ENCODE measurements at places on chromosomes 6 and 20.
A peak's percentile ranks its signal among the peaks of the same experiment; 100 is the strongest.

DNA sequence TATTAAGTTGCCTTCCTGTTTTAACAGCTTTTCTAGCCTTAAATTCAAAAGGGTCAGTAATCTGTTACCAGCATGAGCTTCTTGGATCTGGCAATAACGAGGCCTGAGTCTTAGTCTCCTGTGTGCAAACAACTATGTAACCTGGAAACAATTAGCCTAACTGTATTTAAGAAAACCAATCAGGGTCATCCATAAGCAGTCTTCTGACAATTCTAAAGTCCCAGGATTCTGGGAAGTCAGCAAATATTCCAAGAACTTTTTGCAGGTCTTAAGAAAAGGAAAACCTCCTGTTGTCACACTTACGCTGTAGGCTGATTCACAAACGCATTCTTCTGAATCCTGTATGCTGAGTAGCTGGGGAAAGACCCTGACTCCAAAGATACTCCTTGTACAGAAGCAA is 90.4 kb downstream of the COL12A1 start:
- no peak for DNase-seq

GRCh38 chr6:100202417-100203194 is 208.6 kb upstream of the MCHR2 start:
- DNase-seq, result no peak

DNA sequence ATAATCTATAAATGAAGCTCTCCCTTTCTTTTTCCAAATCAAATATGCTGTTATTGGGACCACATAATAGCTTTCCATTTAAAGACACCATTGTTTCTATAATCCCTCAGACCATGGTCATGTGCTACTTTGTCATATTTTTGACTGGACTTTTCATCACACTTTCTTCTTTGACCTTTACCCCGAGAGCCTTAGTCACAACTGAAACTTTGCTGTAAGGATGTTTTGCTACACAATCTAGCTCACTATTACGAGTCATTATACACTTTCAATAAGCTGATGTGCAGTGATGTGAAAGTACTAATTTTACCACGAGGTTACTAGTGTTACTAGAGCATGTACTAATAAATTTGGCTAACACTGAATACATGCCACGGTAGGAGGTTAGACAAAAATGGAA is 367.2 kb upstream of the RUNX2 start:
- DNase-seq, result no peak

- no peak for DNase-seq
Measured at GRCh38 chr6:106561686-106562405, 67.5 kb downstream of the RTN4IP1 start.

- no peak for DNase-seq
Measured at GRCh38 chr6:150741633-150742200, 123.8 kb upstream of the MTHFD1L start.

- no peak for DNase-seq
Measured at GRCh38 chr6:14696367-14696766, 549.5 kb upstream of the JARID2 start.

DNA sequence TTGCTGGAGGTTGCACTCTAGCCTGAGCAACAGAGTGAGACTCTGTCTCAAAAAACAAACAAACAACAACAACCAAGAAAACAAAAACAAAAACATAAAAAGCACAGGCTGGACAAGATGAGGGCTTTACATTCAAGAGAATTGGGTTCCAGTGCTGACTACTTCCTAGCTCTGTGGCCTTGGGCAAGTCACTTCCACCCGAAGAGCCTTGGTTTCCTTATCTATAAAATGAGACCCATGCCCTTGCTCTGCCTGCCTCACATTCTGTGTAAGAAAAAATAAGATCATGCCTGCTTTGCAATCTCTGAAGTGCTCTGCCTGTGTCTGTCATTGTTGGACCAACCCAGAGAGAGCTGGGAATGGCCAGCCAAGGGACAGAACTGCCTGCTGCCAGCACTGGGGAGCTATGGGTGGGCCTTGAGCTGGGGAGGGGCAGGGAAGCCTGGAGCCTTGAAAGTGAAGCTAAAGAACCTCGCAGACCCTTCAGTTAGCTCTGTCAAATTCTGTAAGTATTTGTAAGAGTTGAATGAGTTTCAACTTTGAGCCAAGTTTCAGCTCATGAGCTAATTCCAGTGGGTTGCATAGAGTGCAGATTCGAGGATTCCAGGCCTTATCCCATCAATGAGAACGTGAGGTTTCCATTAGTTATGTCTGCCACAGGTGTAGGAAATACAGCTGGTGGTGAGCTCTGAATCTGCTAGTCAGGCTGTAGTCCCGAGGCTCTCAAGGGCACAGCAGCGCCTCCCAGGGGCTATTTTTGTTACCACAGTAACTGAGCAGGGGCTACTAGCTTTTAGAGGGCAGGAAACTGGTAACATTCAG is 93.2 kb downstream of the DLGAP4 start:
- no peak for DNase-seq

GRCh38 chr6:44050872-44051505 is 76.3 kb downstream of the MRPL14 start:
- DNase-seq, result no peak

GRCh38 chr6:37865504-37865903 is 46.0 kb downstream of the ZFAND3 start:
- no peak for DNase-seq

- no peak for DNase-seq
Measured at GRCh38 chr6:78854546-78854945, 12.8 kb upstream of the IRAK1BP1 start.

GRCh38 chr6:116876635-116877611 is at the start of gene RFX6:
RFX6 (plus strand) TSS chr6:116877242; CDS start chr6:116877276, 34 bp downstream.
- no peak for DNase-seq

GRCh38 chr6:40779409-40779808 is 192.2 kb upstream of the LRFN2 start:
- DNase-seq, result no peak

DNA sequence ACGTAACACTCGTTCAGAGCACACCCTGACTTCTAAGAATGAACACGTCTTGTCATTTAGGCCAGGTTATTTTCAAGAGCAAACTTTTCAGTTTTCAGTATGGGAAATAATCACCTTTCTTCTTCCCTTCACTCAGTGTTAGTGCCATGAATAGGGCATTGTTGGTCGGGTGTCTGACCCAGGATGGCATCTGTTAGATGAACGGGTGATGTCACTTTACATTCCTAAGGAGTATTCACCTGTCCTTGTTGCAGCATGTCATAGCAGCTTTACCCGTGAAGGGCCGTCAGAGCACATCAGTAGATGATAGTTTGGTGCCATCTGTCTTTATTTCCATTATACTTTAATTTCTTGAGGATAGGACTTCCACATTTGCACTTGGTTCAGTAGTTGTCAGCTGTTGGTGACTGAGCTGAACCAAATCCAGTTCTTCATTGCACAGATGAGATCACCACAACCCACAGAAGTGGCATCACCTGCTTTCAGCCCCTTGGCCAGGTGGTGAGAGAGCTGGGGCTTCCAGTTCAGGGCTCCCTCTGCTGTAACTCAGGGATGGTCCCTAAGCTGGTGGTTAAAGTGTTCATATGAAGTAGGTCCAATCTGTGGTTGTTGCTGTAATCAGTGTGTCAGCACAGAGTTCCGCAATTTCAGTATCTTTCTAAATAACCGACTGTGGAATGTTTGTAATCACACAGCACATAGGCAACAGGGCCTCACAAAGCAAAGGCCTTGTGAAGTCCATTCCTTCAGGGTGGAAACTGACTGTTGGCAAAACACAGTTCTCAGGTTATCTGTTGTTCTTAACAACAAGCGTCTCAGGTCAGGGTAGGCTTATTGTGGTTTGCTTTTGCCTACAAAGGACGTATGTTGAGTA is 68.2 kb downstream of the FAM120B start:
- DNase-seq, result no peak

GRCh38 chr6:44078827-44079671 is 48.2 kb downstream of the MRPL14 start:
- DNase-seq, result peak; percentile 42

DNA sequence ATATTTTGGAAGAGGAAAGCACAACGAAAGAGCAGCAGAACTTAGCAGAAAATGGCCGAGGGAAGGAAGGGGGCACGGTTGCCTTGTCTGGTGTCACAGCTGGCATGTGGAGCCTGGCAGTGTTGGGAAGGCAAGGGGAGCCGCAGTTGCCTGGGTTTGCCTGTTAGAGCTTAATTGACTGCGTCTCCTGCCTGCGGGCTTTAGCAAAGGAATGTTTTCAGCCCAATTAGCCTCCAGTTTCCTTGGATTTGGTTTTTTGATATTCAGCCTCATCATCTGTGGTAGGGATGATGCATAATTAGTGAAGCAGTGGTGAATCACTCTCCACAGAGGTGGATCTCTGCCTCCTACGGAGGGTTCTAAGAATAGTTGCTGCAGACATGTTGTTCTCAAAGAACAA is 832.6 kb downstream of the QKI start:
- DNase-seq, result no peak

DNA sequence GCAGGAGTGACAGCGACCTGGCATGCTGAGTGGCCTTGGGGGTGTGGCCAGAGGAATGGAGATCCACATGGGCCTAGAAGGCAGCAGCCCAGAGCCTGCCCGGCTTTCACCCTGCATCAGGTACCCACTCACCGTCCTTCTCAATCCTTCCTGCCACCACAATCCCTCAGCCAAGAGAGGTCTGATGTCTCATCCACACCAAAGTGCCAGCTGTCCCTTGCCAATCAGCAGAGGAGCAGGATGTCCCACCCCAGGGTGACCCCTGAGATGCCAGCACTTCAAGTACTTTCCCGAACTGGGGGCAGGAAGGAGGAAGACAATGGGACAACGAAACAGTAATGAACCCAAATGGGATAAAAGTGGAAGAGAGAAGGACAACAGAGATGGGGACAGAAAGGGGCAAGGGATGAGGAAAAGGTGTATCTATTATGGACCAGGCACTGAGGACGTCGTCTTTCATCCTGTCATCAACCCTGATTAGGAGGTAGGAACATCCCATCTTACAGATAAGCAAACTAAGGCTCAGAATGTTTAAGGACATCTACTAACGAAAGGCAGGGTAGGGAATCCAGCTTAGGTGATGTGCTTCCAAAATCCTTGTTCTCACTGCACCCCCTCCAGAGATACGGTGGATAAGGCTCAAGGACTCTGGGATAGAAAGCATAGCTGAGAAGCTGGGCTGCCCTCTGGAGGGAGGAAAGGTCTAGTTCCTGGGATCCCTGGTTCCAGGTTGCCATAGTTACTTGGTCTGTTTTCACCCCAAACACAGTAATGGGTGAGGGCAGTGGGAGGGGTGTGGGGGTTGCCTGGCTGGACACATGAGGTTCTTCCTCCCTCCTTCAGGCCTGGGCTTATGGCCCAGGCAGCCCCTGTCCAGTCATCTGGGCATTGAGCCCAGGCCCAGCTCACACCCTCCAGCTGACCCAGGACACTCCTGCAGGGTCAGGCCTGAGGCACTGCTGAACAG is 4.5 kb upstream of the TNXB start:
- DNase-seq, result no peak

GRCh38 chr6:1856381-1856780 is 246.7 kb downstream of the FOXC1 start:
- no peak for DNase-seq

GRCh38 chr6:139161169-139161568 is 26.3 kb downstream of the HECA start:
- no peak for DNase-seq

DNA sequence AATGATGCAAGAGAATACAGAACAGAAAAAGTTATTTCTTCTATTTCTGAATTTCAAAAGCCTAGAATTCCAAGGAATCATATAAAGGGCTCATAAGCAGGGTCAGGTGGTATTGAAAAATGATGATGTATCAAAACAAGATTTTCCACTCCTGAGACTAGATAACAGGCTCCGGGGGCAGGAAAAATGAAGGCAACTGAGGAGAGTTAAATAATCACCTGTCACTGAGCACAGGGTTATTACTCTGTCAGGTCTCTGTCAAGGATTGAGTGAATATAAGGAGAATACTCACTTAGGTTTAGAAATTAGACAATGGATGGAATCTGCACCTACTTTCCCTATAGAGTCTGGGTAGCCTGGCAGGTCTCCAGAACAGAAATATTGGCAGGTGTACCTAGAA is 76.1 kb upstream of the KHDRBS2 start:
- no peak for DNase-seq

- DNase-seq, result no peak
Measured at GRCh38 chr6:88220493-88220892, 54.3 kb upstream of the CNR1 start.

DNA sequence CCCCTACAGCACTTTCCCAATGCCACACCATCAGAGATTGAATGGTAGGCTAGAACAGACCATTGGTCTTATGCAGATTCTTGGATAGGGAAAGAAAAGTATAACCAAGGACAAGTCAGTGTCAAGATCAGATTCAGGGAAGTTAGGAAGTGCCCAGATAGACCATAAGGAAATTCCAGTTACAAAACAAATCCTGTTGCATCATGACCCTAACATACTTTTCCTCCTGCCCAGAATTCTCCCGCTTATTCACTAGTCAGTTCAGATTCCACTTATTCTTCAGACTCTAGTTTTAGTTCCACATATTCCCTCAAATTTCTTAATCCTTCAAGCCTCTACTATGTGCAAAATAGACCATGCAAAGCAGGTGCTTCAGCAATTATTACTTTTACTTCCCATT is 20.7 kb downstream of the METTL24 start:
- DNase-seq, result no peak

GRCh38 chr6:158068156-158068892 is 86.7 kb downstream of the SYNJ2 start:
- DNase-seq, result no peak

DNA sequence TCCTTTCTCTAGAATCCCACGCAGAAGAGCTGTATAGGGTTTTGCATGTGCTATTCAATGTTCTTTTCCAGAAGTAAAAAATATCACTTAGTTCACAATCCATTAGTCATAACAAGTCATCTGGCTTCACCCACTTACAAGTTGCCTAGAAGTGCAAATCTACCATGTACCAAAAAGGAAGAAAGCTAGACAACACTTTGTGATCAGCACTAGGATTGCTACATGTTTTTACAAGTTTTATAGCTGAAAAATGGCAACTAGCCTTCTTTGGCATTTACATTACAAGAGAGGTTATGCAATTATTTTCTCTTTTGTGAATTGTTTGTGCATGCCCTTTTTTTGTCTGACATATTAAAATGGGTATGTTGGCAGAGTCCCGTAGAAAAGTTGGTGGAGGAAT is 85.6 kb upstream of the PTPRK start:
- DNase-seq, result no peak

GRCh38 chr20:47568019-47568418 is 66.3 kb downstream of the NCOA3 start:
- no peak for DNase-seq

GRCh38 chr6:2839195-2839981 is 2.3 kb downstream of the SERPINB1 start:
- DNase-seq, result no peak

DNA sequence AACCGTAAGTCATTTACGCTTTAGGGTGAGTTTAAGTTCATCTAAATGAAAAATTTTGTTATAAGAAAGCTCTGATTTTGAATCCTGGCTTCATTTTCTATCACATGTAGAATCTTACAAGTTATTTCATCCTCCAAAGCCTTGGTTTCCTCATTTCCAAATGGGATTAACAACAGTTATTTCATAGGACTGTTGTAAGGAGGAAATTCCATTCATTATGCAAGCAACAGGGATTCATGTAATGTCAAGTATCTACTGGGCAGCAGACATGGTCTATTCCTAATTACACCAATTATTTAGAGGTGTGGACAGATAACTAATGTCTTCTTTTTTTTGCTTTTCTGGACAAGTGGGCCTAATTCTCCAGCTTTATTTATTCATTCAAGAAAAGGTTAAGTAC is 154.0 kb downstream of the PDSS2 start:
- DNase-seq, result no peak

Data from stimulated activated CD8-positive, alpha-beta memory T cell treated with anti-CD3 and anti-CD28 coated beads, Interleukin-15, amount 100 ng/mL, for 24 hours (primary cell).